ENCODE measurements at places on chromosomes 6 and 20.

- no peak for DNase-seq
These were observed 44.0 kb upstream of the RNGTT start for GRCh38 chr6:89007209-89008000.

DNA sequence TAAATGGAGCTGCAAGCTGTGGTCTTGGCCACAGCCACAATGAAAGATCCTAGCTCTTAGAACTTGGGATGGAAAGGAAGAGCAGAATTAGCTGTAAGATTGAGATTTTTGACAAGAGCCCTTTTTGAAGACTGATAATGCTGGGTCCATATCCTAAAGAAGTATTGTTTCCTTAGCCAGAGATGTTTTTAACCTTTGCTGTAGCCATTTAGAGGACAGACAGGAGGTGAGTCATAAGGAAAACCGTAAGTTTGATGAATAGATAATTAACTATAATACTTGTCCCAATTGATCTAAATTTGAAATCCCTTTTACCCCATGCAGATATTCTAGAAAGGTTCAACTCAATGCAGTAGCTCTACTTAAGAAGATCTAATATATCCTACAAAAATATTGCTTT is 213.7 kb downstream of the HTR1B start:
- DNase-seq = no peak

DNA sequence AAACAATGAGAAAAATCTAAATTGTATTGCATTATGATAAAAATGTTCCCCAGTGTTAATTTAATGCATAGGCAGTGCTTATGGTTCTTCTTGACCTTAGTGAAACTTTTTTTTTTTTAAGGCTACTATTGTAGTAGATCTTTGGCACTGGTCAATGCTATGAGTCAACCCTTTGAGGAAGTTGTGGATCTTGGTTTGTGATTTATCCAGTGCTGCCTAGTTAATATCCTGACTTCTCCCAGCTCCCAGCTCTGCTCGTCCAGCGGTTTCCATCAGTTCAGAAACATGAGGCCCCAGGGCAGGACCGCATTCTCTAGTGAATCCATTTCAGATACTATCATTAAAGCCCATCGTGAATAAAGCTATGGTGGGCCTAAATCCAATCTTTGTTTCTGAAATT is 364.5 kb upstream of the JARID2 start:
- DNase-seq = no peak

- no peak for DNase-seq
These were observed 538.6 kb upstream of the RNF217 start for GRCh38 chr6:124423621-124424020.

GRCh38 chr6:118103381-118104146 is 196.5 kb downstream of the SLC35F1 start:
- DNase-seq = no peak

DNA sequence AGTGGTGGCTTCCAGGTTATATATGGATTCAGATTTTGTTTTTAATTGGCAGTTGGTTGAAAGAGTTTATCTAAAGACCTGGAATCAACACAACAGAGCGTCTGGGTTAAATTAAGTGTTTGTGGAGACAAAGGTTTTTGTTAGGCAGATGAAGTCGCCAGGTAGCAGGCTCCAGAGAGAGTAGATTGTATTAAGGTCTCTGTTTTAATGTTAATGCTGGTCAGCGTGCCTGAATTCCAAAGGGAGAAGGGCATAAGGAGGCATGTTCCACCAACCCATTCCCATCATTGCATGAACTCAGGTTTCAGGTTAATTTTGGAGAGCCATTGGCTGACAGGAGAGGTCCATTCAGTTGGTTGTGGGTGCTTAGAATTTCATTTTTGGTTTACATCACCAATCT is 744.1 kb upstream of the GJE1 start:
- no peak for DNase-seq

DNA sequence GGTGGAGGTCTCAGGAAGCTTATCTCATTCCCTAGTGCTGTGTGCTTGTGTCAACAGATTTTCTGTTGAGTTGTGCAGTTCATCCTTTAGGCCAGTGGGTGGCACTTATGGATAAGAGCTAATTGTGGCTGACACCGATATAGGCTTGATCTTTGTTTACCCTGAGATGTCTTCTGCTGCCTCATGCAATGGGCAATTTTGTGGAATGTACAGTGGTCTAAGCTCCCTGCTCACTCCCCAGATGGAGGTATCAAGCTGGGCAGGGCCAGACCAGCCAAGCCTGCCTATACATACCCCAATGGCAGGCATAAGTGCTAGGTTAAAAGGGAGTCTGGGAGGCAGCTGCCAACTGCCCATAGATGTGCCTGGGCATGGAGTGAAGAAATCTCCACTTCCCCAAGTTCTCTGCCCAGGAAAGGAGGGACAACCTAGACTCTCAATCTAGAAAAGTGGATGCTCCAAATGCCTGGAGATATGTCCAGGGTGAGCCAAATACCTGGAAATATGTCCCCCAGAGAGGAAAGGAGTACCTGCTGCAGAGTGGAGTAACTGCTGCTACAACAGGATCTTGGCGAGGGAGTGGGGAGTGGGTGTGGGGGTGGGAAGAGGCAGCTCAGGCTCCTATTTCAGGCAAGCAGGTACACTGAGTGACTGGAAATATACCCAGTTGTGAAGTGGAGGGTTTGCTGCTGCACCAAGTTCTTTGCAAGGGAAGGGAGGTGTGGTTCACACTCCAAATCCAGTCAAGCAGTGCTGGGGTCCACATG is 53.2 kb upstream of the ARG1 start:
- DNase-seq = peak; percentile 55

- DNase-seq = no peak
These were observed 195.3 kb downstream of the SLC24A3 start for GRCh38 chr20:19407736-19408135.

DNA sequence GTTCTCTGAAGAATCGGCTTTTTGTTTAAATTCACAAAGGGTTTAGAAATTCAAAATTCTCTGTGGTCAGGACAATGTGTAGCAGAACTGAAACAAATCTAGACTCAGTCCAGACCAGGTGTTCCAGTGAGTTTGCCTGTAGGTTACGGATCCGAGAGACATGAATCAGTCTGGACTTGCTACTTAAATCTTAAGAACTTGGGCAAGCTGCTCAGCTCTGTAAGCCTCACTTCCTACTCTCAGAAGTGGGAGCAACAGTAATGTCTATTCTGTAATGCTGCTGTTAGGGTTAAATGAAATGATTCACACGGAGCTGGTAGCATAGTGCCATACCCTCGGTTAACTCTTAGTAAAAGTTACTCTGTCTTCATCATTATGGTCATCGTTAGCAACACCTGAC is 37.7 kb downstream of the HECA start:
- no peak for DNase-seq

DNA sequence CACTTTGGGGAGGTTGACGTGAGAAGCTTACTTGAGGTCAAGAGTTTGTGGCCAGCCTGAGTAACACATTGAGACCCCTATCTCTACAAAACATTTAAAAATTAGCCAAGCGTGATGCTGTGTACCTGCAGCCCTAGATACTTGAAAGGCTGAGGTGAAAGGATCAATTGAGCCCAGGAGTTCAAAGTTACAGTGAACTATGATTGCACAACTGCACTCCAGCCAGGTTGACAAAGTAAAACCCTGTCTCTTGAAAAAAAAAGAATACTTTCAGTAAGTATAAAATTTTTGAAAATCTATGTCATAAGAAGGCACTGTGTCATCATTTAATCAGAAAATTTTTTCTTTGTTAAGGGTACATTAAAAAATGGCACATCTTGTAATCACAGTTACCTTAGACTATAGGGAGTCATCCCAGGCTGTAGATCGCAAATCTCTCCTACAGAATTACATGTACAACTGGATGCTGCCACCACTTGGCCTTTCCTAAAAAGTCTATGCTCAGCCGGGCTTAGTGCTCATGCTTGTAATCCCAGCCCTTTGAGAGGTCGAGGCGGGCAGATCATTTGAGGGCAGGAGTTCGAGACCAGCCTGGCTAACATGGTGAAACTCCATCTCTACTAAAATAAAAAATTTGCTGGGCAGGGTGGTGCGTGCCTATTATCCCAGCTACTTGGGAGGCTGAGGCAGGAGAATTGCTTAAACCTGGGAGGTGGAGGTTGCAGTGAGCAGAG is 17.0 kb upstream of the MRS2 start:
- DNase-seq = no peak

GRCh38 chr6:132289756-132290155 is 111.5 kb downstream of the MOXD1 start:
- DNase-seq = no peak

GRCh38 chr20:21105429-21106170 is 558 bp downstream of the LINC00237 start:
- no peak for DNase-seq

DNA sequence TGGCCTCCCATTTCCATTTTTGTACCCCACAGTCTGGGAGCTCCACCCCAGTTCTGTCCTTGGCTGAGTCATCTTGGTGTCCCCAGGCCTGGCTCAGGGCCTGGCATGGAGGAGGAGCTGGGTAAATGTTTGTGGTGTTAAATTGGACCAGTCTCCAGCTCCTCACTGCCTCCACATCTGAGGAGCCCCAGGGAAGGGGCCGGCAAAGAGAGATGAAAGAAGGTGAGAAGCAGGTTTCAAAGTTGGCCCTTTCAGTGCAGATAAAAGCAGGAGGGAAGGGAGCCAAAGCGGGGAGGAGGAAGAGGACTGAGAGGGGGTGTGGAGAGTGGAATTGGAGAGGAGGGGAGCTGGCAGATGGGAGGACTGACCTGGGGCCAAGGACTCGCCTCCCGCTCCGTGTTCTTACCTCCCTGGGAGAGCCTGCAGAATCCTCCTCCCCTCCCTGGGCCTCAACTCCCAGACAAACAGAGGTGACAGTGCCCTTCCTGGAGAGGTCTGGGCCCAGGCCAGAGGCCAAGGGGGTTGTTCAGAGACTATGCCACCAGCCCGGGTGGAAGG is 89.0 kb downstream of the CD40 start:
- no peak for DNase-seq

DNA sequence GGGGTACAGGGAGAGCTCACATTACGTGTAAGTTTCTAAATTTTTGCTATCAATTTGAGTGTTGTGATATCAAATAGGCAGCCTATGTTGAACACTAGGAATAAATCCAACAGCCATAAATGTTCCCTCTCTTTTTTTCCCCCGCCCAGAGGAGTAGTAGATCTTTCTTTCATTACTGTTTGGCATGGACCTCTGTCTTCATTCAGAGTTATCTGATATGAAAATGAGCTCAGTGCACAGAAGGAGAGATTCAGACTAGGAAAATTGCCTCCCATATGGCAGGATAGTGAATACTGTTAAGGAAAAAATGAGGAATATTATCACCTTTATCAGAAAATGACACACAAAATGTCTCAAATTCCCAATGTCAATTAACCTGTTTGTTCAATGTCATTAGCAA is 110.0 kb upstream of the EYS start:
- no peak for DNase-seq

- no peak for DNase-seq
These were observed 130.7 kb upstream of the SIM1 start for GRCh38 chr6:100595456-100595855.

- DNase-seq = no peak
These were observed 43.5 kb downstream of the TTI1 start for GRCh38 chr20:37989601-37990295.

GRCh38 chr20:5191829-5192569 is 65.2 kb downstream of the CDS2 start:
- peak; percentile 70 for DNase-seq

GRCh38 chr20:2140561-2140960 is 38.9 kb downstream of the STK35 start:
- no peak for DNase-seq

GRCh38 chr20:62239278-62239879 is 1.1 kb downstream of the OSBPL2 start:
- no peak for DNase-seq

DNA sequence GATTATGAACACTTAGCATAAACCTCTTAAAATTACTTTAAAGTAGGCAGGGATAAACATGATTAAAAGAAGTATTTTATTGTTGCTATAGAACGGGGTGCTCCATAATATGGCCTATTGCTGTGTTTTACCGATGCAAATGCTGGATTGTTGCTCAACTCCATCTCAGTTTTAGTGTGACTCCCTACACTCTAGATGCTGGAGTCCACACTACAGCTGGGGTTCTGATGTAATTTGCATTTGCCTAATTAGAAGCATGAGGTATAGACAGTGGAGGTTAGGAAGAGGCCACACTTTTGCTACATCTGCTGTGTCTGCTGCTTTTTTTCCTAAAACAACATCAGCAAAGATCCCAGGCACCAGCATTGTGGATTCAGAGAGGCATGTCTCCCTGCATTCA is 6.7 kb upstream of the HMGN3 start:
- DNase-seq = no peak

GRCh38 chr20:49276161-49276960 is 1.5 kb downstream of the ZNFX1 start:
- peak; percentile 59 for DNase-seq

DNA sequence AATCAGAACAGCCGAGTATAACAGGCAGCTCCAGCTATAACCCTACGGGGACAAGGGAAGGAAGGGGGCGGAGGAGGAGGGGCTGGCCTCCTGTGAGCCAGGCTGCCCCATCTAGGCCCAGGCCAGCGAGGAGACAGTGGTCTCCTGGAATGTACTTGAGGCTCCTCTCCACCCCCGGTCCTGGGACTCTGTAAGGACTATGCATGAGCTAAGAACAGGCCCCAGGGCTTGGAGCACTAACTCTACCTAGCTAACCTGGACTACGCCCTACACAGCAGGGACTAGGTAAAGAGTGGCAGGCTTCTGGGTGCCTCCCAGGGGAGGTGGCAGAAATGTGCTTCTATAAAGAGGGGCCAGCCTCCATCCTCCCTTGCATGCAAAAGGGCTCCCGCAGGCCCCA is 8.9 kb downstream of the KCNK15 start:
- no peak for DNase-seq

DNA sequence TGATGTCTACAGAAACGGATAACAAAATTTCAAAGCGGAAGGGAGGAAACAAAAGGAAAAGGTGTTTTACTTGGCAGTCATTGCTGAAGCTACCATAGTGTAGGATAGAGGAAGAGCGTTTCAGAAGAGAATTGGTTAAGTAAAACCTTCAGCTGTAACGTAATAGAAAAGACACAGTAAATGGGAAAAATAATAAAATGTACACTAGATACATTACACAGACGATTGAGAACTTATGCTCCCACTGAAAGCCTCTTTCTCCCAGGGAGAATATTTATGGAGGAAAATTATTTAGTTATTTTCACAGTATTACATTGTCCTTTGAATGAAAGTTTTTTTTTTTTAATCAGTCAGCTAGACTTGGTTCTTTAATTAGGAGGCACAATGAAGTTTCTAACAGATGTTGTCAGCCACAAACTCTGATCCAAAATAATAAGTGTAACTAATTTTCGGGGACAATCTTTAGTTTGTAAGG is 90.7 kb upstream of the PRDM1 start:
- no peak for DNase-seq

DNA sequence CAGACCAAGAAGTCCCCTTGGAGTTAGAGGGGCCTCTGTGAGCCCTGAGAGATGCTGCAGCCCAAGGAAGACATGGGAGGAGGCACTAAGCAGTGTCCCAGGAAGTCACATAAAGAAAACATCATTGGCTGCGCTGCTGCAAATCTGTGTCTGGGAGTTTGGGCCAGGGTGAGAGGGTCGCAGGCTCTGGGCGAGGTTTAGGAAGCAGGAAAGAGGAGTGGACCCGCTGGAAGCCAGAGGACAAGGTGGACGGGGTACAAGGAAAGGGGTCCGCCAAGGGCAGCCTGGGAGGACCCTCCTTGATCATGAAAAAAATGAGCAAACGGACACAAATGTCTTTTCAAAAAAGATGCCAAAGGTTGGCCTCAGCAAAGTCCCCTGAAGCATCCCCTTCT is 15.5 kb upstream of the SERPINB1 start:
- no peak for DNase-seq

GRCh38 chr20:44979090-44979621 is 12.8 kb downstream of the STK4 start:
- peak; percentile 87 for DNase-seq

- no peak for DNase-seq
These were observed 11.7 kb downstream of the ADNP start for GRCh38 chr20:50919567-50919966.

- DNase-seq = no peak
These were observed 202.8 kb downstream of the CD83 start for GRCh38 chr6:14320332-14320731.

All from CD4-positive, alpha-beta T cell treated with Interleukin-12 subunit alpha and Interleukin-12 subunit beta, for 1 hour (primary cell).